ENCODE measurements at places on chromosomes 5 and 9. TPM values are rescaled to one million over a fixed set of nuclear protein-coding genes. Genes with fewer than 3 reads are reported as not detected.

- H3K27me3 ChIP-seq = no peaks in the 10 kb centered on the region
- no peak overlapping the region for H3K4me3 ChIP-seq
- H3K27ac ChIP-seq = no peak overlapping the region
- no peaks in the 10 kb centered on the region for H3K36me3 ChIP-seq
- DNase-seq = no peak
Measured at GRCh38 chr9:109417054-109417453, 81.1 kb downstream of the PTPN3 start.

Gene KIF4B
- total RNA-seq = 0.20 TPM

DNA sequence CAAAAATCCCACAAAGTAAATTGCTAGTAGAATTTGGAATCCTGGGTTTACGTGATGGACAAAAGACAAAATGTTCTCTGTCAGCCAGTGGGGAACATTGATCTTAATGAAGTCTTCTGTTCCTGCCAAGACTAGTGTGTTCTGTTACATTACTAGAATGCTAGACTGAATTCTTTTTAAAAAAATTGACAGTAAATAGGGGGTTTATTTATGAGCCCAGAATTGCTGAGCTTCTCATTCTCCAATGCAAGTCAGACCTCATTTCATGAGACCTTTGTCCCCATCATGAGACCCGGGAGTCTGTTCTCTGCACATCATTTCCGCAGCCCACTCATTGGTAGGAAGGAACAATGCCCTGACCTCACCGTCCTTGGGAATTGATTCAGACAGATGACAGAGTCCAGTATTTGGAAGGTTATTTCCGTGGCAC, 173.8 kb upstream of the OTULINL start:
- no peaks in the 10 kb centered on the region for H3K27me3 ChIP-seq
- peaks cover 57% of the 10 kb centered on the region for H3K36me3 ChIP-seq
- H3K27ac ChIP-seq = no peak overlapping the region
- peaks cover 8% of the 10 kb centered on the region for H3K4me1 ChIP-seq

Gene TMC1
- total RNA-seq = 0.39 TPM

DNA sequence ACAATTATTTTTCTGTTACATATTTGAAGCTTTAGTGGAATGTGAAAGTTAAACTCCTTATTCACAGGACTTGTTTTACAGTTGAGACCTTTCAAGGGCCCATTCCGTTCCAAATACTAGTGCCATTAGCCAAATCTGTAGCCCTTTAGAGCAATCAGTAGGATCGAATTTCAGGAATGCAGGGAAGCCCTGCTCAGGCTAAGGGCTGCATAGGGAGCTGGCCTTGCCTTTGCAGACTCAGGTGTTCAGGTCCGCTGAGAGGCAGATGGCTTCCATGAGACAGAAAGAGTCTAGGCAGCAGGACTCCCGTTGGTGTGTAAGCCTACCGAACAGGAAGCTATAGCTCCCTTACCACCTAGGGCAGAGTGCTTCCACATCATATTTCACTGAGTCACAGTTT, 150.1 kb upstream of the SLC27A6 start:
- H3K4me1 ChIP-seq = no peaks in the 10 kb centered on the region
- no peaks in the 10 kb centered on the region for H3K27me3 ChIP-seq
- no peak overlapping the region for H3K4me3 ChIP-seq

Gene DDX4
- 0.10 TPM for total RNA-seq

DNA sequence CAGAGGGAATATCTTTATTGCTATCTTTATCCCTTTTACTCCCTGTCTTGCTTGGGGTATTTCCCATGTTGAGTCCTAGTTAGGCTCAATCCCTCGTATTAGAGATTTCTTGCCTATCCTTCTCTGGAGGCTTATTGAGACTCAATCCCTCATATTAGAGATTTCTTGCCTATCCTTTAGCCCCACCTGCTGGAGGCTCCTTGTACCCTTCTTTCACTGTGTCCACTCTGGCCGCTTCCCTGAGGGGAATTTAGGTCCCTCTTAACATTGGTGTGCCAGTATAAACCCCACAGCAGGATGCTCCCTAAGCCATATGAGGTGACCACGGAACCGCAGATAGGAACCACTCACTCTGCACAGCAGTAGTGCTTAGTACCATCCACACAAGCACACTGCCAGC, 110.7 kb upstream of the MAMDC2 start:
- H3K36me3 ChIP-seq = no peaks in the 10 kb centered on the region
- no peaks in the 10 kb centered on the region for H3K27me3 ChIP-seq
- DNase-seq = no peak
- no peak overlapping the region for H3K4me3 ChIP-seq
- H3K4me1 ChIP-seq = no peaks in the 10 kb centered on the region

Gene DMRT3
- 0.72 TPM for total RNA-seq

DNA sequence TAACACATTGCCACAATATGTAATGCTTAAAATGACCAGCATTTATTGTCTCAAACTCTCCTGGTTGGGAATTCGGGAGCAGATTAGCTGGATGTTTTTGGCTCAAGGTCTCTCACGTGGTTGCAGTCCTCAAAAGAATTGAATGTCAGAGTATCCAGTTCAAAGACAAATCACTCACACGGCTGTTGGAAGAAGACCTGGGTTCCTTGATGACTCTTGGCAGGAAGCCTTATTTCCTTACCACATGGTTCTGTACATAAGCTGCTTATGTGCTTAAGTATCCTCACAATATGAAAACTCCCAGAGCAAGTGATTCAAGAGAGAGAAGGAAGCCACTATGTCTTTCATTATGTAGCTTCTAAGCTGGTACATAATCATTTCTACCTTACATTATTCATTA, 230.3 kb upstream of the PTPRD start:
- H3K4me3 ChIP-seq = no peak overlapping the region
- H3K27me3 ChIP-seq = no peaks in the 10 kb centered on the region
- no peaks in the 10 kb centered on the region for H3K36me3 ChIP-seq
- no peak for DNase-seq

Gene CCDC192
- total RNA-seq = 0.99 TPM

Gene PCSK1
- 2.4 TPM for total RNA-seq

Gene SH3RF2
- 0.30 TPM for total RNA-seq

Gene NUTM2G
- not detected for total RNA-seq

DNA sequence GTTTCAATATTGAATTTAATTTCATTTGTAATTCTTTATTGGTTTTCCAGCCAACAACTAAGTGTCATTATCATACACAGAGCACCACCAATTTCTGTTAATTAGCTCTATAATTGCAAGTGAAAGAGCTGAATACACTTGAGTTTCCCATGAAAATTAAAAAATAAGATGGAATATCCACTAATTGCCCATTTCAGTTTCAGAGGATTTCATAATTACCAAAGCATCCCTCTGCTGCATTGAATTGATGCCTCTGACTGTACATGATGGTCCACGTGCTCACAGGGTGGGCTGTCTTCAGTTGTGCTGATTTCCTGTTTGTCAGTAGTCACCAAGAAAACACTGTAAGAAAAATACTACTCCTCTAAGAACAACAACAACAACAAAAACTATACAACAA, 163.8 kb downstream of the CHSY3 start:
- no peak overlapping the region for H3K27ac ChIP-seq
- no peaks in the 10 kb centered on the region for H3K4me1 ChIP-seq
- H3K4me3 ChIP-seq = no peak overlapping the region
- H3K27me3 ChIP-seq = no peaks in the 10 kb centered on the region
- H3K36me3 ChIP-seq = no peaks in the 10 kb centered on the region

DNA sequence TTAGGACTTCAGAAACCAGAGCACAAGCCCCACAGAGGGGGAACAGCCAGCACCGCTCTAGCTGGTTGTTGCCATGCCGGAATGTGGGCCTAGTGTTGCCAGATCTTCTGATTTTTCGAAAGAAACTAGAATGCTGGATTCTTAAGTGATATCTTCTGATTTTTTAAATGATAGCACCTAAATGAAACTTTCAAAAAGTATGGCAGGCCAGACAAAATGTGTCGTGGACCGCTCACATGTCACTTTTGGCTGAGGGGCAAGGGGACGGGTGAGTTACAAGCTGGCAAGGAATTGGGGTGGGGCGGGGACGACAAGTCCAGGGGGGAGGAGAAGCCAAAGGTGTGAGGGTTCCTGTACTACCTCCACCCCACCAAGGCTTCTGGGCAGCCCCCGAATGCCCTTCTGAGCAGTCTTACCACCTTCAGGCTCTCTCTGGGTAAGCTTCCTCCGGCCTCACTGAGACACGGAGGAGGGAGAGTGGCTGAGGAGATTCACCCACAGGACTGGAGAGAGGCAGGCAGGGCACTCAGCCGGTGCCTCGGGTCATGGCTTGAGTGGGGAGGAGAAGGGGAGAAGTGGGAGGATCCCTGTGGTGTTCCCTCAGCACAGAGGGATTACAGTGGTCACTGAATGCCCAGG, 10.3 kb downstream of the B4GALT7 start:
- H3K27ac ChIP-seq = no peak overlapping the region
- no peaks in the 10 kb centered on the region for H3K27me3 ChIP-seq
- peaks cover 18% of the 10 kb centered on the region for H3K4me1 ChIP-seq
- H3K4me3 ChIP-seq = no peak overlapping the region
- no peak for DNase-seq

GRCh38 chr5:132472431-132472830, 18.1 kb downstream of the IRF1 start:
- H3K27ac ChIP-seq = no peak overlapping the region
- peaks cover 5% of the 10 kb centered on the region for H3K36me3 ChIP-seq
- no peak overlapping the region for H3K4me3 ChIP-seq
- H3K4me1 ChIP-seq = no peaks in the 10 kb centered on the region
- no peaks in the 10 kb centered on the region for H3K27me3 ChIP-seq

Gene POLR3G
- total RNA-seq = 6.1 TPM

DNA sequence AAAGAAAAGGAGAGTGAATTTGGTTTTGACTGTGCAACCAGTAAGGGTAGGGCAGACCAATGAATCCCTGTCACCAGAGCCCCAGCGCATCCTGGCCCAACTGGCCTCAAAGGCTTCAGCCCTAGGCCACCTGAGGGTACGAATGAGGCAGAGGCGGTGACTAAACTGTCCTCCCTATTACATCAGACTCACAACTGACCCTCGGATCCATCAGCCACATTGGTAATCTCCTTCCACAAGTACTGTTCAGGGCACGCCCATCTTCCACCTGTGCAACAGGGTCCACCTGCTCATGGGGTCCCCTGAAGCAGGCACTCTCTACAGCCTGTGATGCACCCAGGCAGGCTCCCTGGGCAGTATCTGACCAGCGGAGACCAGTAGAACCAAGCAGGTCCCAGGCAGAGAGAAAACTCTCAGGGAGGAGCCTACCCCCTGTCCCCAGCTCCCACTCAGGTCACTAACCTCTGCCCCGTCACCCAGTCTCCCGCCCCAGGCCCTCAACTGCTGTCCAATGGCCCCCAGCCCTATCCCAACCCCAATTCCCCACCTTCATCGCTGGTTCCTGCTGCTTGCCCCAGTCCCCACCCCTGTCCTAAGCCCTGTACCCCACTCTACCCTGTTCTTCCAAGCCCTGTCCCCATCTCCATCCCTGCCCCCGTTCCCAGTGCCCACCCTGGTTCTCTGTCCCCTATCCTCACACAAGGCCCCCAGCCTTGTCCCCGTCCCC, 904 bp downstream of the EDF1 start:
- H3K4me3 ChIP-seq = peak overlapping the region; percentile 66
- peaks cover 22% of the 10 kb centered on the region for H3K4me1 ChIP-seq
- no peak for DNase-seq

- no peak overlapping the region for H3K27ac ChIP-seq
- H3K4me1 ChIP-seq = no peaks in the 10 kb centered on the region
- no peaks in the 10 kb centered on the region for H3K27me3 ChIP-seq
- no peaks in the 10 kb centered on the region for H3K36me3 ChIP-seq
- no peak for DNase-seq
Measured at GRCh38 chr9:36592801-36593583, 20.3 kb downstream of the MELK start.

GRCh38 chr5:145158730-145159129, 676.4 kb downstream of the PRELID2 start:
- DNase-seq = peak; percentile 54
- no peaks in the 10 kb centered on the region for H3K27me3 ChIP-seq
- H3K27ac ChIP-seq = no peak overlapping the region
- H3K4me3 ChIP-seq = no peak overlapping the region

GRCh38 chr5:36657563-36657995, 51.2 kb downstream of the SLC1A3 start:
- no peak for DNase-seq
- H3K36me3 ChIP-seq = no peaks in the 10 kb centered on the region
- H3K4me1 ChIP-seq = peaks cover 25% of the 10 kb centered on the region
- no peaks in the 10 kb centered on the region for H3K27me3 ChIP-seq

DNA sequence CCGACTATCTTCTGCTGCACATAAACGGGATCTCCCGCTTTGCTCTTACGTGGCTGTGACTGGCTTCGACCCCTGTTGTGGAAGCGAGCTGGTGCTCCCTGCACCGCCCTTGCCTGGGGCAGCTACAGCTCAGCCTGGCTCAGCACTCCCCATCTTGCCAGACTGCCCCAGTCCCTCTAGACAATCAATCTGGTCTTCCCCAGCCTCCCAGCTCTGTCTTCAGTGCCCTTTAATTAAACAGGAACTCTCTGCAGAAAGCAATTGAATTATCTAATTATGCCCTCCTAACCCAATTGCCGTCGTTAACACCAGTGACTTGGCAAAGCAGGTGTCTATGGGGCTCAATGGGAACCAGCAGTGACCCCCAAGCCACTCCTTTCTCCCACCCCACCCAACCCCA, 18.9 kb upstream of the NTNG2 start:
- H3K27me3 ChIP-seq = peaks cover 4% of the 10 kb centered on the region
- no peaks in the 10 kb centered on the region for H3K36me3 ChIP-seq
- H3K4me3 ChIP-seq = no peak overlapping the region

DNA sequence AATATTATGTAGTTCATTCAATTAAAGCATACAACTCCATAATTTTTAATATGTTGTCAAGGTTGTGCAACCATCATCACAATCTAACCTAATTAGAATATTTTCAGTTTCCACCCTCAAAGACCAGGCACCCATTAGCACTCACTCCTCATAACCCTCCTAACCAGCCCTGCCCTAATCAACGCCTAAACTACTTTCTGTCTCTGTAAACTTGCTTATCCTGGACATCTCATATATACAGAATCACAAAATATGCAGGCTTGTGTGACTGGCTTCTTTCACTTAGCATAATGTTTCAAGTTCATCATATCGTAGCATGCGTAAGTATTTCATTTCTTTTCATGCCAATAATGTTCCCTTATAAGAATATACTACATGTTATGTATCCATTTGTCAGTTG, 134.8 kb upstream of the NFIL3 start:
- no peaks in the 10 kb centered on the region for H3K27me3 ChIP-seq
- H3K4me1 ChIP-seq = no peaks in the 10 kb centered on the region
- H3K4me3 ChIP-seq = no peak overlapping the region
- no peak for DNase-seq

- H3K27me3 ChIP-seq = no peaks in the 10 kb centered on the region
- no peaks in the 10 kb centered on the region for H3K36me3 ChIP-seq
- DNase-seq = no peak
- H3K27ac ChIP-seq = no peak overlapping the region
- H3K4me1 ChIP-seq = peaks cover 23% of the 10 kb centered on the region
Measured at GRCh38 chr5:34045023-34045422, 2.0 kb upstream of the C1QTNF3 start.

GRCh38 chr9:35729700-35730485, 2.1 kb downstream of the TLN1 start:
- peak overlapping the region; percentile 97 for H3K27ac ChIP-seq
- H3K27me3 ChIP-seq = no peaks in the 10 kb centered on the region
- H3K4me3 ChIP-seq = peak overlapping the region; percentile 93
- peaks cover 41% of the 10 kb centered on the region for H3K4me1 ChIP-seq
- peaks cover 37% of the 10 kb centered on the region for H3K36me3 ChIP-seq

Measured in spinal cord (tissue), 10 donors.